ENCODE measurements at places on chromosomes 7 and 10. TPM values are rescaled to one million over a fixed set of nuclear protein-coding genes. Genes with fewer than 3 reads are reported as not detected.

IFIT1B gene
- not detected for total RNA-seq

ASAH2 gene
- total RNA-seq, result 0.38 TPM

CPXM2 gene
- total RNA-seq, result not detected

GCK gene
- total RNA-seq, result not detected

NEUROG3 gene
- not detected for total RNA-seq

PTPN20 gene
- total RNA-seq, result 4.7 TPM

LRIT1 gene
- total RNA-seq, result not detected

TCAF2 gene
- 0.84 TPM for total RNA-seq
